Activated CD4-positive, CD25-positive, alpha-beta regulatory T cell (primary cell): ENCODE measurements at places on chromosomes 1 and 21.

GRCh38 chr1:111903148-111903870 is 86.2 kb downstream of the KCND3 start:
- DNase-seq = no peak

- no peak for DNase-seq
These were observed 77.7 kb upstream of the DIRAS3 start for GRCh38 chr1:68128157-68128556.

- DNase-seq = no peak
These were observed 5.2 kb downstream of the HES3 start for GRCh38 chr1:6248932-6249738.

DNA sequence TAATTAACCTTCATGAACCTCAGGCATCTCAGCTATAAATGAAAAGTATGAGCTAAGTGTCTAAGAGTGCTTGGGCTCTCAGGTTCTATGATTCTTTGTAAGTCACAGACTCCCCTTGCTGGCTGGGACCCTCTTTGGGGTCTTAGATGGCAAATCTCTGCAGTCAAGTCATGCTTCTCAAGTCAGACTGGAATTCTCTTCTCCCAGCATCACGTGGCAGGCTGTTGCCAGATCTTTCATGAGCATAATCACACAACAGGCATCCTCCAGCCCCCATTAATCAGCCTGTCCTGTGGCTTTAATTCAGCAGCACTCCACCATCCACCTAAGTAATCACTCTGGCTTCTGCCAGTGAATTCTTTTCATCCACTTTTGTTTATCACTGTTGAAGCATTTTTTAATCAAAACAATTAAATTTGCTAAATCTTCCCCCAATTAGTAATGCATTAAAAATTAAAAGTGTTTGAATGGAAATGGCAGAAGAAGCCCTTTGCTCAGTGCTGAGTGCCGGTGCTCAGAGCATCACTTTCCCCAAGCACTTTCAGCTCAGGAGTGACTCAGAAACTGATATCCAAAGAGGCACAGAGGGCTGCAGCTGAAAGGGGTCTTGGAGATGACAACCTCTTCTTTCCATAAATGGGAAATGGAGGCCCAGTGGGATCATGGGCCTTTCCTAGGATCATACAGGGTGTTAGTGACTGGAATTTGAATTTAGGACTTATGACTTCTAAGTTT is 50.2 kb downstream of the C8A start:
- no peak for DNase-seq

DNA sequence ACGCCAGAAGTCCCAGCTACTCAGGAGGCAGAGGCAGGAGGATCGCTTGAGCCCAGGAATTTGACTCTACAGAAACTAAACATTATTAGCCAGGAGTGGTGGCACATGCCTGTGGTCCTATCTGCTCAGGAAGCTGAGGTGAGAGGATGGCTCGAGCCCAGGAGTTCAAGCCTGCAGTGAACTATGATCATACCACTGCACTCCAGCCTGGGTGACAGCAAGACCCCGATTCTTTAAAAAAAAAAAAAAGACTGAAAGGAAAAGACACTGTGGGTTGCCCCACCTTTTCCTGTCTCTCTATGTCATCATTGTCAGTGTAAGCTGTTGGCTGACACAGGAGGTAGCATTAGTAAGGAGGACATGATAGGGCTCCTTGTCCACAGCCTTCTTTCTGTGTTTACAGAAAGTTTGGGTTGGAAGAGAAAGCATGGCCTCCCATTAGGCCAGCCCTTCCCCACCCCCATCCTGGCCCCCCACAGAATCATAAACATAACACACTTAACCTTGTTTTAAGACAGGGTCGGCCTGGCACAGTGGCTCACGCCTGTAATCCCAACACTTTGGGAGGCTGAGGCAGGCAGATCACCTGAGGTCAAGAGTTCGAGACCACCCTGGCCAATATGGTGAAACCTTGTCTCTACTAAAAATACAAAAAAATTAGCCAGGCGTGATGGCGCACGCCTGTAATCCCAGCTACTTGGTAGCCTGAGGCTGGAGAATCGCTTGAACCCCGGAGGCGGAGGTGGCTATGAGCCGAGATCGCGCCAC is 20.6 kb upstream of the RCAN3 start:
- no peak for DNase-seq

DNA sequence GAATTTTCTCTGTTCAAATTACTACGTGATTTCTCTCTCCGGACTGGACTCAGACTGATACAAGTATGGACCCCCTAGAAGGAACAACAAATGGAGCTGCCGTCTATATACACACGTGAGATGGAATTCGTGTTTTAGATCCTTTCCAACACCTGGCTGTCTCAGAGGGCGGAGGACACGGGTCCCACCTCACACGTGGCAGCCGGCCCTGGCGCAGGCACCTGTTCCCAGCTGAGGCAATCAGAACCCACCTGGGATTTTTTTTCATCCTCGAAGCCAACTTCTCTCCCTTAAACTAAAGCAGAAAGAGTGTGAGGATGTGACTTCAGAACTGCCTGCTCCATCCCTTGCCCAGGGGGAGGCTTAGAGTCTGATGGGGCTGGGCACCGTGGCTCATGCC is 34.1 kb upstream of the SCCPDH start:
- no peak for DNase-seq

DNA sequence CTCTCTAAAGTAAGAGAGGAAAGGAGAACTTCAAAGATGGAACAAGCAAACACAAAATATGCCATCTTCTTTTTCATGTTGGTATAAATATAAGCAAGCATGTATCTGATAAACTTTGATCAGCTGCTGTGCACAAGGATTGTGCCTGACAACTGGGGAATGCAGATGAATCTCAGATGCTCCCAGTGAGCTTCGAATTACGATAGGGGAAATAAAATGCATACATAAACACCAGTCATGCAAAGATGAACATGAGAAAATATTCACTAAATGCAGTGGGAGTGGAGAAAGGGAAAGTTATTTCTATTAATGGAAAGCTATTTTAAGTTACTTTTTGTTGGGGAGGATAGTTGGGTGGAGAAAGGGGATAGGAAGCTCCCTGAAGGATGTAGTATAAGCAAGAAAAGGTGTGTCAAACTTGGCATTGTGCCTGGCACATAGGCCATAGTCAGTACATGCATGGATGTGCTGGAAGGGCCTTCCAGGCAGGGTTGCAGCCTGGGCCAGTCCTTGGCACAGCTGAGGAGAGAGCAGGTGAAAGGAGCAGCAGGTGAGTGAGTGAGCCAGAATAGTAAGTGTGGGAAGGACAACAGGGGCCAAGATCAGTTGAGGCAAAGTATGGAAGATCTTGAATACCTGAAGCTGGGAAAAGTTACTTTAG is 57.8 kb upstream of the PGD start:
- DNase-seq = no peak

GRCh38 chr21:14376854-14377253 is 6.1 kb downstream of the HSPA13 start:
- no peak for DNase-seq

DNA sequence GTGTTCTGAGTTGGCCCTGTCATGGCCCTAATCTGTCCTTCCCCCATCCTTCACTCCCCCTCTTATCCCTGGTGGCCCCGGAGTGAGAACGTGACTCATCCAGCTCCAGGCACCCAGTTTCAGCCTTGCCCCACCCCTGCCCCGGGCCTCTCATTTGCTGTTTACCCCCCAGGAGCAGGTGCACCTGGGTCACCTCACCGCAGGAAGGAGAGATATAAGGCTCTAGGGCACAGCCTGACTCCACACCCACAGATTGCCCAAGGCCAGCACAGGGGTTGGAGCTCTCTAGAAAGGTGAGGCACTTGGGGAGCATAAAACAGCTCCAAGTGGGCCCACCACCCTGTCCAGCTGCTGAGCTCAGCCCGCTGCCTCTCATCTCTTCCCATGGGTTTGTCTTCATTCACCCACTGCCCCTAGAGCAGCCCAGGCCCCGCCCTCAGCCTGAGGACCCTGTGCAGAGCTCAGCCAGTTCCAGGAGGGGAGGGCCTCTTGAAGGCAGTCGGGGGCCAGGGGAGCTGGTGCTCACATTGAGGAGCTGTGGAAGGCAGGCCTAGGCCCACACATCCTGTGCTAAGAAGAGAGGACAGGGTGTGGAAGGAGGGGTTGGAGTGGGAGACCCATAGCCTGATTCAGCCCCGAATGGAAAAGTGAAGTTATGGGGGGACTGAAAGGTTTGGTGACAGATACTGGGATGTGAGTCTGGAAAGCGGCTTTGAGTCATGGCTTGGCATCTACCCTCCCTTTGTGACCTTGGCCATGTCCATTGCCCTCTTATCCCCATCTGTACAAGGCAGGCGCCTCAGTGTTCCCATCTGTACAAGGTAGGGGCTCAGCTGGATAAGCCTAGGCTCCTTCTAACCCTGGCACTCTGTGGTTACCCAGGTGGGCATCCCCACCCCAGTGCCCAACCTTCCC is 16.1 kb upstream of the GPR37L1 start:
- DNase-seq = no peak

GRCh38 chr1:22075718-22076117 is 23.2 kb downstream of the CDC42 start:
- DNase-seq = no peak

GRCh38 chr1:96488777-96489176 is 232.8 kb upstream of the PTBP2 start:
- no peak for DNase-seq

DNA sequence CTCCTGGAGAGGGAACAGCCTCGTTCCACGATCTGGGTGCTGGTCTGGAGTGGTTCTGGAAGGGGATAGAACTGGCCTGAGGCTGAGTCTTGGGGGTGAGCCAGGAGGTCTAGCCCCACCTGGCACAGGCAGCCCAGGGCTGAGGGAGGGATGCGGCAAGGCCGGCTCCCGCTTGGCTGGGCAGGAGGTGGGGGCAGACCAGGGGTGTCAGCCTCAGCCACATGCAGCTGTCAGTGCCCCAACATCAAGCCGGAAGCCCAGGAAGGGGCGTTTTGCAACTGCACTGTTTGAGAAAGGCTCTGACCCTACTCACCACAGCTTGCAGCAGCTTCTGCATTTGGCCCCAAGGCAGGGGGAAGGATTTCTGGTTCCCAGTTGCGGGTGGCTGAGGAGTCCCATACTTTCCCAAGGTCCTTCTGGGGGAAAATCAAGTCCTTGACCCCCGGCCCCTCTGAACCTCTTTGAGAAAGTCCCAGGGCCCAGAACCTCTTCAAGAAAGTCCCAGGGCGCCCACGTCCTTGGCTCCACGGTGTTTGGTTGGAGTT is 2.0 kb downstream of the EFHD2 start:
- no peak for DNase-seq

DNA sequence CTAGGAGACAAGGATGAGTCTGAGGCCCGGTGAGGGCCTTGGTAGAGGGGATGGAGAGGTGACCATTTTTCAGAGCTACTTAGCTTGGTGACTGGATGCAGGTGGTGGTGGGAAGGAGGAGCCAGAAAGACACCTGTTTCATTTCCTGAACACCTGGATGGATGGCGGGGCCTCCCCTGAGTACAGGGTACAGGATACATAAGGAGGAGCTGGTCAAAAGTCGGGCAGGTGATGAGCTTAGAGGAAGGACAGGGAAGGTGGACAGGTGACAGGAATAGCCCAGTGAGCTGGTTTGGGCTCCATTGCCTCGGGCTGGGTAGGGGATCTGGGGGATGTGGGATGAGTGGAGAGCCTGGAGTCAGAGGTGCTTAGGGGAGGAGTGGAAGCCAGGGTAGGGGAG is 6.3 kb downstream of the FAAH start:
- DNase-seq = no peak
